ENCODE measurements at places on chromosomes 12 and 14. TPM values are rescaled to one million over a fixed set of nuclear protein-coding genes. Genes with fewer than 3 reads are reported as not detected.

- DNase-seq, result no peak
Measured at GRCh38 chr12:104443008-104443407, 13.7 kb upstream of the CHST11 start.

GRCh38 chr14:32011225-32011624 is 65.9 kb upstream of the ARHGAP5 start:
- DNase-seq, result no peak

GRCh38 chr12:51399891-51400290 is 8.7 kb upstream of the GALNT6 start:
- DNase-seq, result no peak

AICDA gene
- total RNA-seq, result 0.71 TPM

- no peak for DNase-seq
Measured at GRCh38 chr14:89011355-89012281, 187.2 kb downstream of the TTC8 start.

- no peak for DNase-seq
Measured at GRCh38 chr12:124279315-124279714, 15.6 kb upstream of the RFLNA start.

- no peak for DNase-seq
Measured at GRCh38 chr14:20333494-20333841, 389 bp upstream of the CCNB1IP1 start.

DNA sequence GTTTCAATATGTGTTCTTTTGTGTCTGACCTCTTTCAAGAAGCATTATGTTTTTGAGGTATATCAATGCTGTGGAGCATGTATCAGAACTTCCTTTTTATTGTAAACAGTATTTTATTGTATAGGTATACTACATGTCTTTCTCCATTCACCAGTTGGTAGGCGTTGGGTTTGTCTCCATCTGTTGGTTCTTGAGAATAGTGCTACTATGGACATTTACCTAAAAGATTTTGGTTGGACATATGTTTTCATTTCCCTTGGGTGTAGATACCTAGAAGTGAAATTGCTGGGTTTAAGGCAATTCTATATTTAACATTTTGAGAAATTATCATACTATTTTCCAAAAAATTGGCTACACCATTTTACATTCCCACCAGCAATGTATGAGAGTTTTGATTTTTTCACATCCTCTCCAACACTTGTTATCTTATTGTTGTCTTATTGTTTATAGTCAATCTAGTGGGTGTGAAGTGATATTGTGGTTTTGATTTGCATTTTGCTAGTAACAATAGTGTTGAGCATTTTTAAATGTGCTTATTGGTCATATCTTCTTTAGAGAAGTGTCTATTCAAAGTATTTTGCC is 409.2 kb downstream of the IPO8 start:
- no peak for DNase-seq

Data from CD8-positive, alpha-beta memory T cell (primary cell).